ENCODE measurements at places on chromosomes 5 and 9.

DNA sequence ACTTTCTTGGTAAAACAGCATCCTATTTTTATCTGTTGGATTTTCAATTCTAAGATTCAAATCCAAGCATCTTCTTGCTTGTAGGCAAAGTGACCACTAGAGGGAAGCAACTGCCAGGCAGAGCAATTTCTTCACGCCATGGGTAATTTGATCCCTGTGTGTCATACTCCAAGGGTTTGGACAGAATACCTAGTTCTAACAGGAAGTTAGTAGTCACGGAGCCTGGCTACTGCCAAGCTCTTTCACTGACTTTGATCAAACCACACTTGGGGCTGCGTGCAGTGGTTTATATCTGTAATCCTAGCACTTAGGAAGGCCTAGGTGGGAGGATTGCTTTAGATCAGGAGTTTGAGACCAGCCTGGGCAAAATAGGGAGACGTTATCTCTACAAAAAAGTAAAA lies 473.6 kb upstream of the TNC start:
- peak; percentile 77 for DNase-seq

DNA sequence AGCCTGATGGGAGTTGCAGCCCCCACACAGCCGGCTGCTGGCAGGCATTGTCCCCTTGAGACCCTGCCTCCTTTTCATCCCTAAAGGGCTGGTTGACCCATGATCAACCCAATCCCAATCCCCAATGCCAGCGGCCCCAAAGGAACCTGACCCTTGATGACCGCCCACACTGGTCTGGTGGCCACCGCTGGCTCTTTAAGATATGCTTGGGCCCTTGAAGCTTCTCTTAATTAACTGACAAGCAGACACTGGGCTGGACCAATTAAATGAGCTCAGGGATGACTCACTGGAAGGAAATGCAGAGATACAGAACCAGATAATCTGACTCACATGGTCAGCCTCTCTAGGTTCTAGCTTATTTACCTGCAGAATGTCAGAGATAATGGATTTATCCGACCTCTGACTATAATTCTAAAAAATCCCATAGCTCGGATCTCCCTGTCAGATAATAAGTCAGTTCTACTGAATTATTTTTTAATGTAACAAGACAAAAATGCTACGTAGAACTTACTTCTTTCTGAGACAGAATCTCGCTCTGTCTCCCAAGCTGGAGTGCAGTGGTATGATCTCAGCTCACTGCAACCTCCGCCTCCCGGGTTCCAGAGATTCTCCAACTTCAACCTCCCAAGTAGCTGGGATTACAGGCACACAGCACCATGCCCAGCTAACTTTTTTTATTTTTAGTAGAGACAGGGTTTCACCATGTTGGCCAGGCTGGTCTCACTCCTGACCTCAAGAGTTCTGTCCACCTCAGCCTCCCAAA lies 11.1 kb upstream of the MLANA start:
- no peak for DNase-seq

- no peak for DNase-seq
Measured at GRCh38 chr5:23139338-23140171, 286.4 kb upstream of the CDH12 start.

DNA sequence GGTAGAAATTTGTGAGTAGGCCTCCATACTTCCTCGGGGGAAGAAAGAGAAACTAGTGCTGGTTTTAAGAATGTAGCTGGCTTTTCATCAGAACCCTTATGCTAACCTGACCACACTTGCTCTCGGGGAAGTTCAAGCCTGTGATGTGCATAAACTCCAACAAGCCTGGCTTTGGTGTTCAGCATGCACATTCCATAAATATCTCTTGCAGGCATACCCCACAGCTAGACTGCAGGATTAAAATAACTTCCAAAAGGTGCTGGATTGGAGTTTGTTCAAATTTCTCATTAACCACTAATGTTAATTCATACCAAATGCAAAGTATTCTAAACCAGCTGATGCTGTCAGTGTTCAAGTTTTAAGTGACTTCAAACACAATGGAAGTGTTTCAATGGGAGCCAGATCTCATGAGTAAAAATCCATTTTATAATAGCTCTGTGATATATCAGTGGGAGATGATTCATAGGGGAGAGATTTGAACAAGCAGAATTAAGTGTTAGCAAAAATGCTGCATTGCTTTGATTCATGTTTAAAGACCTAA lies 79.4 kb downstream of the NPR3 start:
- DNase-seq = no peak

DNA sequence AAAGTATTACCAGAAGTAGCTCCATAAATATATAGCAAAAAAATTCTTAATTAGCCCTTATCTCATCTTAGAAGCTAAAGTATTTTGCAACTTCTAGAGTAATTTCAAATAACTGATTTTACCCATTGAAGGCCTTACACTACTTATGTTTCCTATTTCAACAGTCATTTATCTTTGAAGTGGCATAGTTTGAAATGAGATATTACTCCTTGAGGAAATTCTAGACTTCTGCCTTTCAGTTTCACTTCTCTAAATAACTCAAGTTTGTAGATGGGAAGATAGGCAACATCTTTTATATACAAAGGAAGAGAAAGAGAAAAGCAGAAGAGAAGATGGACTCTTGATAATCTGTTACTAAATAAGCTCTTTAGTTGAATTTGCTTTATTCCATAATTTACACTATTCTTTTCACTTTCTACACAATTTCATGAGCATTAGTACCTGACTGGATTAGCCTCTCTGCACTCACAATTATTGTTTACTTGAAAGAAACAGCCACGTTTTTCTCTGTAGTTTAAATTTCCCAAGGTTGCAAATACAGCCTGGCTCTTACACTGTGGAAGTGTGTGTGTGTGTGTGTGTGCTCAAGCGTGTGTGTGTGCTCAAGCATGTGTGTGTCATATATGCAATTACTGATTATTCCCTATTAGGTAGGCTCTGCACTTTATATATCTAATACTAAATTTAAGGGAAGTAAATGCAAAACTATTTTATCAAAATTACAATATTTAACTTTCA lies 60.6 kb upstream of the EMB start:
- DNase-seq = no peak

DNA sequence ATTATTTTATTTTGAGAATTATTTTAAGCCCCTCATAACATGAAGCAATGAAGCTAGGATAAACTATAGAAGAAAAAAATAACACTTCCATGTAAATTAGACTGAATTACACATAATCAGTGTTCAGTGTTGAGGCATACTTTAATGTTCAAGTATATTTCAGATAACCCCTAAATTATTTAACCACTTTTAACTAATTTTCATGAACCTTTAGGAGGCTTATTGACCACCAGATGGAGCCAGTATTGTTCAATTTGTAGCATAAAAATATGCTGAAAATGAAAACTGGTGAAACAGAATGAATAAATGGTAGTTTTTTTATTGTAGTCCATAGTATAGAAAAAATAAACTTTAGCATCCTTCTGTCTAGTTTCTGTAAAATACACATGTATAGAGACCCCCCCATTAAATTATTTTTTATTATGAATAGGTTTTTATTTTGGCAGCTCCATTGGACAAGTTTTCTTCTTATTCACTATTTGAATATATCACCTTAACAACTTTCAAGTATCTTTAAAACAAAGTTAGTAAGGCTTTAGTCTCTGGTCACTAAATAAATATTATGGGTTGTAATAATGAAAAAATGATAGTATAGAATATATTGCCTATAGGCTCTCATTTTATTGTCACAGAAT lies 190.1 kb downstream of the CWC27 start:
- DNase-seq = no peak

- peak; percentile 24 for DNase-seq
Measured at GRCh38 chr5:34608859-34609648, 47.1 kb upstream of the RAI14 start.

DNA sequence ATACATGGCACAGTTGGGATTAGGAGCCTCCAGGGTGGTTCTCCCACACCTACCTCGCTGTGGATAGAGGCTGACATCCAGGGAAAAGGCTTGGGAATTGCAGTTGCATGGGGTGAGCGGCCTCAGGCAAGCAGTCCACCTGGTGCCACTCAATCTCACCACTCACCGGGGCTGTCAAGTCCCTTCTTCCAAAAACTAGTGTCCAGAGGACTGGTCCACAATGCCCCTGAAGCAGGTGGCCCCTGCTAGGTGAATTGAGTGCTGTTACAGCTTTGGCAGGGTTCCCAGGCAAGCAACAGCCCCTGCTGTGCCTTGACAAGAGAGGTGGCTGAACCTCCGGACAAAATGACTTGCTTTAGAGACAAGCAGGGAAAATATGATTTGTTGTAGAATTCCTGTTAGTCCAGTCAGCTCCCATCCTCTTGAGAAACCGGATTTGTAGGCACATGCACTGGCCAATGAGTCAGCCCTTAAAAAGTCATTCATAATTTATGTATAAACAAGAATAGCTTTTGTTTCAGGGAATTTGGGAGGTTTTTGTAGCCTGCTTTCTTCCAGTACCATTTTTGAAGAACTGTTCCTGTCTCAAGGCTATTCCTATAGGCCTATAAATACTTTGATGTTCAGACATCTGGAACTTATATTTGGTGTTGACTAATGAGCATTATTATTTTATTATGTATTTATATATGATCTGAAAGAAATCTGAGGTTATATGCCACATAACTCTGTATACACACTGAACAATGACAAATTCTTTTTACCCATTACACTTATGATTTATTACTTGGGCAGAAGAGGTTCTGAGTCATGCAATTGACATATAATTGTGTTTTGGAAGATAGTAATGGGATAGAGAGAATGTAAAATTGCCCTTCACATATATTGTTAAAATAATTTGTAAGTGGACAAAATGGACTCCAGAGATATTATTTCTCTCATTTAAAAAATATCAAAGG lies 411.1 kb downstream of the ACTL7B start:
- DNase-seq = peak; percentile 13

DNA sequence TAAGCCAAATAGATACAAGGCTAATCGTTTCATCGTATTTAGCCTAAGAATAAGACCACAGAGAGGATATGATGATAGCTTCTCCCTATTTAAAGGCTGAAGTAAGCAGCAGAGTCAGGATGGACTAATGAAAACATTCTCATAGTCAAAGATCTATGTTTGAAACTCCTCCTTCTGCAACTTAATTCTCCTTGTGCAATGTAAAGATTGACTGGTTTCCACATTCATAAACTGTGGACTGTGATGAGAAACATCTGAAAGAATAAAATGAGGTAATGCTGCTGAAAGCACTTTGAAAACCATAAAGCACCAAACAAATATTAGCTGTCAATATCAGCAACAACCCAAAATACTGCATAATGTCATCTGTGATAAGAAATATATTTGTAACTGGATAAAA lies 361.9 kb downstream of the CSNK1G3 start:
- DNase-seq = no peak

GRCh38 chr9:103361906-103362305 lies 366.8 kb downstream of the CYLC2 start:
- DNase-seq = no peak

Data from DMS79 (cell line).